ENCODE measurements at places on chromosomes 13 and 19. TPM values are rescaled to one million over a fixed set of nuclear protein-coding genes. Genes with fewer than 3 reads are reported as not detected.

NXNL1 gene
- not detected for polyA plus RNA-seq

ARHGAP33 gene
- polyA plus RNA-seq: 19.9 TPM

TUBA3C gene
- not detected for polyA plus RNA-seq

SLC1A6 gene
- polyA plus RNA-seq: 0.35 TPM

TMEM59L gene
- 3.5 TPM for polyA plus RNA-seq

ZNF416 gene
- 5.2 TPM for polyA plus RNA-seq

CGB5 gene
- polyA plus RNA-seq: not detected

ZNF433 gene
- polyA plus RNA-seq: 4.6 TPM

ABHD8 gene
- polyA plus RNA-seq: 8.5 TPM

ELAVL3 gene
- not detected for polyA plus RNA-seq

NLRP5 gene
- not detected for polyA plus RNA-seq

KLK12 gene
- not detected for polyA plus RNA-seq
